ENCODE measurements at places on chromosomes 7 and 10.

DNA sequence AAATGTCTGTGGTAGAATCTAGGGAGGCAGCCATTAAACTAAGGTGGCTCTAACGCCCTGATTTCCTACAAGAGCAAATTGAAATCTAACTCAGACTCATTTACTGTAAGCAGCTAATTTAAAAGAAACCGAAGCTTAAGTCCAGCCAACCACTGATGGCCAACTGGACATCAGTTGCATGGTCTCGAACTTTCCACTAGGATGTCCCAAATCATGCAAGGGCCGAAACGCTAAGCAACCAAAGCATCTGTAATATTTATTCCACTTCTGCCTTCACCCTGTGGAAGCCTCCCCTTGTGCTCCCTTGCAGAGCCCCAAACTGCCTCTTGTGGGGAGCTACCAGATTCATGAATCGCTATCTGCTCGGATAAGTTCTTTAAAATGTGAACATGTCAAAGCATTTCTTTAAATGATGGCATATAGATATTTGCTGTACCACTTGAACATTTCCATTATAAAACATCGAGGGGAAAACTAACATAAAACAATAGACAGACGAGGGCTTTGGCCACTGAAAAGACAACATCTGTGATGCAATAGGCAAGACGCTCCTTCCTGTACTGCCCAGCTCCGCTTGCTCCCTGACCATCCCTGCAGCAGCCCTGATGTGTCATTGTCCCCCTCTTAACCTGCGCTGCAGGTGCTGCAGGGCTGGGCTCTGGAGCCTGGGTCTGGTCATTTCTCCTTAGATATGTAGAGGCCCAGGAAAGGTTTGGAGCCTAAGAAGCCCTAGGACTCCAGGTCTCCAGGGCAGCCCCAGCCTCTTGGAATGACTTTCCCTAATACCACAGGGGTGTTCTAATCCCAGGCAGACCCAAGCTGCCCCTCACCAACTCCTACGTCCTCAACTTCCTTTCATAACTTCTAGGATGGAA lies 2.9 kb upstream of the RBP3 start:
- no peak for DNase-seq

GRCh38 chr7:46493196-46493595 lies 572.1 kb upstream of the IGFBP3 start:
- DNase-seq = no peak

- DNase-seq = no peak
Measured at GRCh38 chr10:84668186-84668763, 339.9 kb downstream of the CCSER2 start.

DNA sequence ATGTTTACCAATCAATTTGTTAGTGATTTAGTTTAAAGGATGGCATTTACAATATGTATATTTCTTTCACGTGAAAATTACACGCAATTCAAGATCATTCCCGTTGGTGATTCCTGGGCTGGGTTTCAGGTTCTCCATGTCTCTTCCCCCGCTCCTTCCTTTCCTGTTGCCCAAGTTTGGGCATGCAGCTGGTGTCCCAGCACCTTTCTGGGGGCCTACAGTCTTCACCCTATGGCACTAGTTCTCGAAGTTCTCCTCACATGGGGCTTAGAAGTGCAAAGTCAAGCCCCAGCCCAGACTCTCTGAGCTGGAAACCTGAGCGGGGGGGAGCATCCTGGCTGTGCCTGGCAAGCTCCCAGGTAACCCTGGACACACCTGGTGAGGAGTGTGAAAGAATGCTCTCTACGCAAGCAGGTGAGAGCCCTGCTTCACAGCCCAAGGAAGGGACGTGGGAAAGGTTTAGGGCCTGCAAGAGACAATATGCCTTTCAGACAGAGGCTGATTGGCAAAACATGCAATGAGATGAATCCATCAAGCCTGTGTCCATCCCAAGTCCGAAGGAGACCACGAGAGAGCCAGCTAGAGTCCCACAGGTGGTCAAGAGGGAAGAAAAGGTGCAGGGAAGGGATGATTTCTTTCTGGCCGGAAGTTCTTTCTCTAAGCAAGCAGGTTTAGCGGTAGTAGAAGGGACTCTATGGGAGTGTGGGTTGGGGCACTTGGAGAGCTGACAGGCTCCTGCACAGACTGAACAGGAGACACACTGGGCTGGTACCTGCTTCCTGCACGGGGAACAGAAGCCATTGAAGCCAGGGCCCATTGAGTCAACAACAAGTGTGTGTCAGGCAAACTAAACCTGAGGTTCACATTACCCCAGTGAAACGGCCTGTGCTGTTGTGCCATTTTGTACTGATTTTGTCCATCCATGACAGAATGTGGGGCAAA lies 131.1 kb downstream of the ADARB2 start:
- DNase-seq = no peak

DNA sequence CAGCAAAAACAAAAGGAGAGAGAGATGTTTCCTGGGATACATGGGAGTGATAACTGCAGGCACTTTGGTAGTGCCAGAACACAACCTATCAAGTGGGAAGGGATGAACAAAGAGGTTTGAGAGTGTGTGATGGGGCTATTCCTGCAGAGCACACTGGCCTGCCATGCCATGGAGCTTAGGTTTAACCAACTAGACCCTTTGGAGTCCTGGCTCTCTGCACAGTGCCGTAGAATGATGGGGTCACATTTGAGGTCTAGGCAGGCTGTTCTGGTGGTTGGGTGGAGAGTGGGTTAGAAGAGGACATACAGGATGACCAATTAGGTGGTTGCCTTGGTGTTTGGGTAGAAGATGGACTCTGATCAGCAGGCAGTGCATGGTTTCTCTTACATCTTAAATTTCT lies 101.9 kb upstream of the HABP2 start:
- DNase-seq = no peak

GRCh38 chr10:96082153-96082552 lies 38.8 kb downstream of the CCNJ start:
- DNase-seq = no peak

DNA sequence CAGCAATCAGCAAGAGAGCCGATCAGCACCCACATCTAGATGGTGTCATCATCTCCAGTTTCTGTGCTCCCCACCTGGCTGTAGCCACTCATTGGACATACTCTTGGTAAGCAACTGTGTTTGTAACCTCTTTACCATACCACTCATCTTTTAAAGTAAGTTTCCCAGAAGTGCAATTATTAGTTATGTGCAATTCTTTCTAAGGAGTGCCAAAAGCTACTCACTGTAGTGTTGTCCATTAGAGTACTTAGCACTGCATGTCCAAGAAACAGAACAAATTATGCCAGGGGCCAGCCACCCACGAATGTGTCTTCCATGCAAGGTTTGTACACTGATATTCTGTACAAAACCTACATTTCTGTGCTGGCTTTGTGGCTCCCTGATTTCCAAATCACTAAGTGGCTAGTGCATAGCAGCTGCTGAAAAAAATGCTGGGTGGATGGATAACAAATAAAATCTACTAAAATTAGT lies 131.9 kb downstream of the SRPK2 start:
- DNase-seq = no peak

GRCh38 chr7:50685135-50686065 lies 97.3 kb downstream of the GRB10 start:
- DNase-seq = no peak

DNA sequence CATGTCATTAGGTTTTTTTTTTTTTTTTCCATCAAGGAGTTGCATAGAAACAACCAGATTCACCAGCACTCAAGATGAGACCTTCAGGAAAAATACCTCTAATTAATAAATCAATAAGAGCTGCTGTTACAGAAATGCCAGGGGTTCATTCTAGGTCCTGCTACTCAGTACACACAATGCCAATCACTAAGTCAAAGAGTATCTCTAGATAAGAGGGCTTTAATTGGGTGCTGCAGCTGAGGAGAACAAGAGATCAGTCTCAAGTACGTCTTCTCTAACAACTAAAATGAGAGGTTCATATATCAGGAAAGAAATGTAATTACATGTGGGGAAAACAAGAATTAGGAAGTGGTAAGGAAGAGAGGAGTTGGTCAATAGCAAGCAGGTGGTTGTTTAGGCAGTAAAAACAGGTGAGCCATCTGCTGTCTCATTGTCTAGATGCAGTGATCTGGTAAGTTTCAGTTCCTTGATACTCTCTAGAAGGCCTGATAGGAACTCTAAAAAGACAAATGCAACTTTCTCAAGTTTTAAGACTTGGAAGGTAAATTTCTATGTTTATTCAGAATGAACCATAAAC lies 272.9 kb upstream of the ZWINT start:
- DNase-seq = no peak

DNA sequence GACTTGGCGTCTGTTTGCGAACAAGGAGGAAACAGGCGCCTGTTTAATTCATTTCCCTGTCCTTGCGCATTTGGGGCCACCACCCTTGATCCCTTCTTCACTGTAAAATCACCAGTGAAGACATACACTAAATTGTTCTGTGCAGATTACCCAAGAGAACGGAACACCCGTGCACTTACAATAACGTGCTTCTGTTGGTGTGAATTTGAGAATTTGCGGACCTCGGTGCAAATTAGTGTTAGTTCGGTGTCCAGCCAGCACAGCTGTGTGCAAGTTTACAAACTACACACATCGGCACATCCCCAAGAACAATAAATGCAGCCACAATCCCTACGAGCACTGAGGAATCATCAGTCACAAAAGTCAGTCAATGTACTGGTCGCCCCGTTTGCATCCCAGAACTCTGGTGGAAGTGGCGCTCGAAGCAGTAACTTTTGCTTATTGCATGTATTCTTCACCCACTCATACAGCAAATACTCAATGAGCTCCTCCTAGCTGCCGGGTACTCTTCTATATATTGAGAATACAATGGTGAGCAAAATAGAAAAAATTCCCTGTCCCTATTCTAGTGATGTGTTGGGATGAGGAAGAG lies 786 bp upstream of the CNOT4 start:
- DNase-seq = no peak

DNA sequence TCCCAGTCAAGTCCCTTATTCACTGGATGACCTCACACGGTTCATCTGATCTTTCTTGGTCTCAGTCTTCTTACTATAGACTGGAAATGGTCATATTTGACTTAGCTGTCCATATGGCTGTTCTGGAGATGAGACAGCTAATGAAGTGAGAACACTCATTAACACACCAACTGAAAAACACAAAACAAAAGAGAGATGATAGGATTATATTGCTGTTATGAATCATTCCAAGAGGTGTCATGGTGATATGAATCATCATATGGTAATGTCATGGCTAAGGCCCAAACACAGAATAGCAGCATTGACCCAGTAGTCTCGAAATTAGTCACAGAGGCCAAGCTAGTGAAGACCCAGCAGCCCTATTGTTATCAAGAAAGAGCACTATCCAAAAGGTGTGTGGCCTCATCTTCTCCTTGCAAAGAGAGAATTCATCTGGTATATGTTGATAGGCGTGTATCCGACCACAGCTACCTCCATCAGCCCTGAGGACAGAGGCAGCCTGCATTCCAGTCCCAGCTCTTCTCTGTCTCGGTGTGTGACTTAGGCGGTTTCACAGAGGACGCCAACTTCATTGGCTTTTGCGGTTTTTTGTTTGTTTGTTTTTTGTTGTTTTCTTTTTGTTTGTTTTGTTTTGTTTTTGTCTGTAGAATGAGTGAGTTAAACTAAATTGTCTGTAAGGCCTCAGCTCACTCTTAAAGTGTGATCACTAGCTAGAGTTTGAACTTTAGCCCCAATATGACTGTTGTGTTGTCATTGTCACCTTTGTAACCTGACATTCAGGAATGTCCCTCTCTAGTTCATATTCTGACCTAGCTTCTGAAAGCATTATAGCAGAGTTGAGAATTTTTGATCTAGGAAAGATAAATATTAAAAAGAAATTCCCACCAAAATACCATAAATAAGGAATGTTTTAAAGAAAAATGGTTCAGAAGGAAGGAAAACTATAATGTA lies 97.4 kb upstream of the PDCD4 start:
- DNase-seq = no peak

GRCh38 chr7:106836816-106837215 lies 28.3 kb upstream of the PIK3CG start:
- DNase-seq = no peak

DNA sequence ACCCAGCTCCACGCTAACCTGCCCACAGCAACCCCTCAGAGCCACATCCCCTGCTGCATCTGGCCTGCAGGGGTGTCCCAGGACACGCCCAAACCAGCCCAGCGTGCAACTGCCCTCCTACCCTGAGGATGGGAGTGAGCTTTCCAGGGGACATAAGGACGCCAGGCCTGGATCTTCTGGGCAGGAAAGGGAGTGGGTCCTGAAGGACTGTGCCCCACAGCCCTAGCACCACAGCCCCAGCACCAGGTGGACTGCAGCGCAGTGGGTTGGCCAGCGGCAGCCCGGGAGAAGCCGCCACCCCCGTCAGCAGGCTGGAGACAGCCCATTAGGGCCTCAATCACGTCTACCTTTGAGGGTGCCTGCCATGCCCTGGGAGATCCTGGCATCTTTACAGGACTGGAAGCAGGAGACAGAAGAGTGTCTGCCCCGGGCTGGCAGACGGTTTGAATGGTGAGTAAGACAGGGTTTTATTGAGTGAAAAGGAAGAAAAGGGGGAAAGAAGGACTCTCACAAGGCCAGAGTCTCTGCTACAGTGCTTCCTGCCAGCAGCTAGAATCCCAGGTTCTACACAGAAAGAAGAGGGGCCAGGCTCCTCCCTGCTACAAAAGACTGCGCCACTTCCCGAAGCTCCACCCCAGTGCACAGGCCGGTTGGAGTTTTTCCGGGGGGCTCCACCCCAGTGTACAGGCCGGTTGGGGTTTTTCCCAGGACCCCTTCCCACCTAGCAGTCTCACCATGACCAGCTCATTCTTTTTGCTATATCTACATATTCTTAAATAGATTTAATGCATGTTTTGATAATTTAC lies 69.8 kb upstream of the KCTD7 start:
- DNase-seq = no peak

- DNase-seq = no peak
Measured at GRCh38 chr7:1535701-1536454, 5.4 kb downstream of the MAFK start.

DNA sequence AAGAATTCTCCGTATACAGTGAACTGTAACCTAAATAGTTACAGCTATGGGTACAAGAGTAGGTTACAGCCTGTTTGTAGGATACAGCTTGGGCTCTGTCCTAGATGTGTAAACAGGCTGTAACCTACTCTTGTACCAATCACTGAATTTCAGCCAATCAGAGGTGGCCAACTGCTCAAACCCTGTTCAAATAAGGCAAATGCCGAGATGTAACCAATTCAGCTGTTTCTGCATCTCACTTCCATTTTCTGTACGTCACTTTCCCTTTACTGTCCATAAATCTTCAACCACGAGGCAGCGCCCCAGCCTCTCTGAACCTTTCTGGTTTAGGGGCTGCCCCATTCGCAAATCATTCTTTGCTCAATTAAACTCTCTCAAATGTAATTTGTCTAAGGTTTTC lies 8.3 kb upstream of the MMP21 start:
- DNase-seq = no peak

GRCh38 chr7:65746398-65746669 lies 126.5 kb upstream of the VKORC1L1 start:
- DNase-seq = no peak
